ENCODE measurements at places on chromosomes 1 and 21.
A peak's percentile ranks its signal among the peaks of the same experiment; 100 is the strongest.

- DNase-seq: peak; percentile 87
Observed at GRCh38 chr1:10253755-10254154, 43.4 kb downstream of the KIF1B start.

DNA sequence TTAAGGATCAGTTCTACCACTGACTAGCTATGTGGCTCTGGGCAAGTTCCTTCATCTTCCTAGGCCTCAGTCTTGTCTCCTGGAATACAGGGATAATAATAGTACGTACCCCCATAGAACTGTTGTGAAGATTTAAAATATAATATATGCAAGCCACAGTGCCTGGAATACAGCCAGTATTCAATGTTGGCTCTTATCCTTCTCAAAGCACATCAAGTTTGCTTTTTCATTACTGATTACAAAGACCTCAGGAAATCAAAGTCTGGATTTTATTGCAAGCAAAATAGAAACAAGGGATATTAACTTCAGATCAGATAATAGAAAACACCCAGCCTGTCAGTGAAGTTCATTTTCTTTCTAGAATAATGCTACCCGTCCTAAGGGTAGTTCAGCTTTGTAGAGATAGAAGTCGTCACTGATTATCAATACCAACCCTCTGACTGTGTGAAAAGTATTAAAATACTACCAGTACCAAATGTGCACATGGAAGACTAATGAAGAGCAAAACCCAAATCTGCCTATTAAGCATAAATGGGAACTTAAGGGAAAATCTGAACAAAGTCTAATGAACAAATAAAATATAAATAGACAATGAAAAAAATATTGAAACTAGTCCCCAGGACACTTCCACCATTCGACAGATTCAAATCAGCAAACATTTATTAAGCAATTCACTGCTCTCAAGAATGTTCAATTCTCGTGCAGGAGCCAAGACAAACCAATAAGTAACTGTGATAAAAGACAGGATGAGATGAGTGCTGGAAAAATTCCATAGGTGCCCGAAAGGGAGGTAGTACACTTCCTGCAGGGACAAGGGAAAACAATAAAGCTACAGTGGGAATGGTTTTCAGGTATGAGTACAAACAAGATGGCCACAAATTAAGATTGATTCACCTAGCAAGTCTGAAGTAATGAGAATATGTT, 206.2 kb downstream of the SMYD3 start:
- no peak for DNase-seq

GRCh38 chr1:189499736-189500135, 977.9 kb downstream of the BRINP3 start:
- no peak for DNase-seq

GRCh38 chr21:45448810-45449657, 44.1 kb downstream of the COL18A1 start:
- no peak for DNase-seq

DNA sequence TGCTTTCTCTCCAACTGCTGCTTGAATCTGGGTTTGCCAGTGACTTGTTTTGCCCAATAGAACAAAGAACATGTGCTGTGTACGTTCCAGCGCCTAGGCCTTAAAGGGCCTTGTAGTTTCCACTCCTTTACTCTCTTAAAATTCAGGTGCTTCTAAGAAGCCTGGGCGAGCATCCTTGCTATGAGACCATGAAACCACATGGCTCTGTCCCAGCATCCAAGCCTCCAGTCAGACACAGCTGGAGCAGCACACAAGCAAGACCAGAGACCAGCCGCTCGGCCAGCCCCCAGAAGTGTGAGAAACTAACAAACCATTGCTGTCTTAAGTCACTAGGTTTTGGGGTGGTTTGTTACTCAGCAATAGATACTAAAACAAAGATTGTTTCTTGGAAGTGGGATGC, 15.1 kb downstream of the PLEKHO1 start:
- DNase-seq: no peak

- no peak for DNase-seq
Observed at GRCh38 chr1:53073868-53074311, 11.9 kb downstream of the PODN start.

GRCh38 chr1:87024936-87025540, 110.6 kb downstream of the HS2ST1 start:
- peak; percentile 31 for DNase-seq

- no peak for DNase-seq
Observed at GRCh38 chr21:34936371-34936789, 112.7 kb downstream of the RUNX1 start.

DNA sequence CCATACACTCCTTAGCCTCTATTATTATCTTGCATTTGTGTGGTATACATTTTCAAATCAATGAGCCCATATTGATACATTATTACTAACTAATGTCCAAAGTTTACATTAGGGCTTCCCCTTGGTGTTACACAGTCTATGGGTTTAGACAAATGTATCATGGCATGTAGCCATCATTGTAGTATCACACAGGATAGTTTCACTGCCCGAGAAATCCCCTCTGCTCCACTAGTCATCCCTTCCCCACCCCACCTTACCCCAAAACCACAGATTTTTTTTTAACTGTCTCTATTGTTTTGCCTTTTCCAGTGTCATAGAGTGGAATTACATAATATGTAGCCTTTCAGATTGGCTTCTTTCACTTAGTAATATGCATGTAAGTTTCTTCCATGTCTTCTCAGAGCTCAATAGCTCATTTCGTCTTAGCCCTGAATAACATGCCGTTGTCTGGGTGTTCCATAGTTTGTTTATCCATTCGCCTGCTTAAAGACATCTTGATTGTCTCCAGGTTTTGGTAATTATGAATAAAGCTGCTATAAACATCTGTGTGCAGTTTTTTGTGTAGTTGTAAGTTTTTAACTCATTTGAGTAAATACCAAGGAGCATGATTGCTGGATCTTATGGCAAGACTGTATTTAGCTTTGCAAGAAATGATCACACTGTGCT, 86.4 kb upstream of the LYST start:
- DNase-seq: no peak

GRCh38 chr1:148010527-148010926, 82.3 kb downstream of the GPR89B start:
- DNase-seq: no peak

DNA sequence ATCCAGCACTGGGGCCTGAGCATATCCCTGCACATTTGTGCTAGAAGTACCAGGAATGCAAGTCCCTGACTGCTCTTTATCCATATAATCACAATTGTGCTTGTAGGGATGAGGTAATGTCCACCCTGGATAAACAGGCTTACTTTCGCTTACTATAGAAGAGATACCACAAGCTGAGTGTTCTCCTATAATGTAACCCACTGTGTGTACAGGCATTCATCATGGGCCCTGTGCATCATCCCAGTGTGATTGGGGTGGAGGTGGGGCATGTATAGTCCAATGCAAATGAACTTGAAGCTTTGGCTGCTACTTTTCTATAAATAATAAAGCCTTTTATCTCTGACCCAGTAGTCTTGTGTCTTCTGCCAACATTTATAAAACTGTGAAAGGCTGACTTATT, 69.3 kb downstream of the MAN1A2 start:
- DNase-seq: no peak
